ENCODE measurements at places on chromosomes 12 and 14.

- DNase-seq = peak; percentile 71
Measured at GRCh38 chr12:24901576-24902461, 47.1 kb downstream of the BCAT1 start.

GRCh38 chr12:62516927-62517326 lies 50.3 kb downstream of the MON2 start:
- no peak for DNase-seq

DNA sequence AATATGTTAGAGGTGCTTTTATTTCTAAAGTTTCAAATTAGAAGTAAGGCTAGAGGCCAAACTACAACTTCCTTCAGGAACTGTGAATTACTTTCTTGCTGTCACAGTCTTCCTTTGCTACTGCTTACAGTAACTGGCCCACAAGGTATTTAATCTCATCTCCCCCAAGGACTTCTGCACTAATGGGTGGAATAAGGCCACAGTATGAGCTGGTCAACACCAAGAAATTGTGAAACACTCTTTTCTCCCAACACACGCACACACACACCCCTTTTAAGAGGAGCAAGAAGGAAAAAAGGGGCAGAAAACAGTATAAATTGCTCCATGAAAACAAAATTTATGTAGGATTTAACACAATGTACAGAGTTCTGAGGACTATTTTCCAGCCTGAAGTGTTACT lies 45.6 kb downstream of the SCAF11 start:
- no peak for DNase-seq

DNA sequence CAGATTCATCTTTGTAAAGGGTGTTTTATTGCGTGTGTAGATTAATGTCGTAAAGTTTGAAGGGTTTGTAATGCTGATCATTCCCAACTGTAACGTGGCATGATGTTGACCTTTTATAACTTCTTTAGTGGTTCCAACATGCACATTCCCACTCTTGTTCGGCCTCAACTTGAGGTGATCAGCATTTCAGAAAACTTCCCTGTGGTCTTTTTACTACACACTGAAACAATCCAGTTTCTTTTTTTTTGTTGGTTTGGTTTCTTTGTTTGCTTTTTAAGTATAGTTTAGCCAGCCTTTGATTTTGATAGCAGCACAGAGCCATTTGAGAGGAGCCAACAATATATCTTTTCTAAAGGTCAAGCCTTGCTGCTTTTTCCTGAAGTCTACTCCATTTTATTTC lies 22.8 kb downstream of the UTP20 start:
- DNase-seq = no peak

- no peak for DNase-seq
Measured at GRCh38 chr14:90517076-90517841, 120.4 kb downstream of the CALM1 start.

- DNase-seq = no peak
Measured at GRCh38 chr12:39230086-39230485, 212.8 kb downstream of the KIF21A start.

- DNase-seq = no peak
Measured at GRCh38 chr14:21791749-21792148, 118.1 kb upstream of the OR4E1 start.

- peak; percentile 63 for DNase-seq
Measured at GRCh38 chr12:26938701-26939062, 412 bp downstream of the FGFR1OP2 start.

- DNase-seq = peak; percentile 56
Measured at GRCh38 chr14:21940887-21941856, 267.6 kb upstream of the OR4E1 start.

- DNase-seq = no peak
Measured at GRCh38 chr14:102993523-102993922, 63.8 kb downstream of the CDC42BPB start.

GRCh38 chr12:89225808-89226411 lies 126.4 kb downstream of the DUSP6 start:
- no peak for DNase-seq

DNA sequence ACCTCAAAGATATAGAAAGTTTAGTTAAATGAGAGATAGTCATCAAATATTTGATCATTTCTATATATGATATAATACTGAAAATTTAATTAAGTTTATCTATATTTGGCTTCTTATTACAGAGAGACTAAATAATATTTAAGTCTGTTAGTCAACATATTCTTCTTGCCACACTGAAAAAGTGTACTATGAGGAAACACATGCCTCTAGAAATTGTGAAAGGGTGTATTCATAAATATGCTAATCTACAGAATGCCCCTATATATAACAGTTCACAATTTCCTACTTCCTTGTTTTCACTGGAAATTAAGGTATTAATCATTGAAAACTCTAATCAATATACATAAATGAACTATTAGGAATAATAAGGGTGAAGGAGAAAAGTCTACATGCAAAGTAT lies 31.4 kb upstream of the ETV6 start:
- no peak for DNase-seq

- no peak for DNase-seq
Measured at GRCh38 chr12:47478426-47478825, 227.4 kb downstream of the RPAP3 start.

DNA sequence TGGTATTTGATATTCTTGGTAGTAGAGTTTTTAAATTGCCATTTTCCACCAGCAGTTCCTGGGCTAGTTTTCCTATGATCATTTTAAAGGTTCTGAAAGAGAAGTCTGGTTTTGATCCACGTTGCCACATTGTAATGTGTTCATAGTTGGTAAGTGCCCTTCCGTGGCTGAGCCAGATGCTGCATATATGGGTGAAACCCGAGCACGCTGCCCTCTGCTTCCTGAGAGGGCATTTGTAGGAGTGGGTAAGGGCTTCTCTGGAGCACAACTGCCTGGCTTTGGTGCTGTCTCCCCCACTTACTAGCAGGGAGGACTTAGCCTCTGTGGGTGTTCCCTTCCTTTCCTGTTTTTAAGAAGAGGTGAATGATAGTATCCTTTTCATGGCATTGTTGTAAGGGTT lies 7.1 kb downstream of the SNRNP35 start:
- DNase-seq = no peak

DNA sequence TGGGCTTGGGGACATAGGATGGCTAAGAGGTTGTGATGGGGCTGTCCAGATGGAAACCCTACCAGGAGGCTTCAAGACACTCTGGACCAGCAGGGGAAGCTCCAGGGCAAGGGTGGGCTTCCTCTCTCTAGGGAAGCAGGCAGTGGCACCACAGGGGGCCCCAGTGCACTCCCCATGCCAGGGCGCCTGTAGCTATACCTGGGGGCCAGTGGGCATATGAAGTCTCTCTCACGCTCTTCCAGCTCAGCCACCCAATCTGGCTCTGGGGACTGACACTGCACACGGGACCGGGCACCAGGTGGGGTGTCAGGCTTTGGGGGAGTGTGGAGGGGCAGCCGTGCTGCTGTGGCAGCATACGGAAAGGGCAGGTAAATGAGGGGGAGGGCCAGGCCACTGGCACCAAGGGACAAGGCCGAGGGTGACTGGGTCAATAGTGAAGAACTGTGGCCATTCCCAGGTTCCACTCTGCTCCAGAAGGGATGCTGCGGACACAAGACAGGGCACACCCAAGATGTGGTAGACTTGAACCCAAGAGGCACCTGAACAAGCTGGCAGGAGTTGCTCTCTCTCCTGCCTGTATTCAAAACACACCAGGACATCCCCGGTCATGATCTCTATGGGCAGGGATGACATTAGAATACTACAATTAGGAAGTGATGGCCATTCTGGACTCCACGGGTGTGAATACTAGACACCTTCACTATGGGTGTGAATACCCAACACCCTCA lies 27.5 kb downstream of the RFLNA start:
- DNase-seq = no peak

GRCh38 chr12:22541496-22542155 lies 2.7 kb downstream of the C2CD5 start:
- DNase-seq = no peak

GRCh38 chr12:130164936-130165335 lies 2.7 kb downstream of the FZD10 start:
- DNase-seq = no peak

Data from glutamatergic neuron (in vitro differentiated cells).